ENCODE measurements at places on chromosomes 12 and 14.

- DNase-seq: no peak
Measured at GRCh38 chr12:18658829-18659228, 79.0 kb downstream of the PLCZ1 start.

DNA sequence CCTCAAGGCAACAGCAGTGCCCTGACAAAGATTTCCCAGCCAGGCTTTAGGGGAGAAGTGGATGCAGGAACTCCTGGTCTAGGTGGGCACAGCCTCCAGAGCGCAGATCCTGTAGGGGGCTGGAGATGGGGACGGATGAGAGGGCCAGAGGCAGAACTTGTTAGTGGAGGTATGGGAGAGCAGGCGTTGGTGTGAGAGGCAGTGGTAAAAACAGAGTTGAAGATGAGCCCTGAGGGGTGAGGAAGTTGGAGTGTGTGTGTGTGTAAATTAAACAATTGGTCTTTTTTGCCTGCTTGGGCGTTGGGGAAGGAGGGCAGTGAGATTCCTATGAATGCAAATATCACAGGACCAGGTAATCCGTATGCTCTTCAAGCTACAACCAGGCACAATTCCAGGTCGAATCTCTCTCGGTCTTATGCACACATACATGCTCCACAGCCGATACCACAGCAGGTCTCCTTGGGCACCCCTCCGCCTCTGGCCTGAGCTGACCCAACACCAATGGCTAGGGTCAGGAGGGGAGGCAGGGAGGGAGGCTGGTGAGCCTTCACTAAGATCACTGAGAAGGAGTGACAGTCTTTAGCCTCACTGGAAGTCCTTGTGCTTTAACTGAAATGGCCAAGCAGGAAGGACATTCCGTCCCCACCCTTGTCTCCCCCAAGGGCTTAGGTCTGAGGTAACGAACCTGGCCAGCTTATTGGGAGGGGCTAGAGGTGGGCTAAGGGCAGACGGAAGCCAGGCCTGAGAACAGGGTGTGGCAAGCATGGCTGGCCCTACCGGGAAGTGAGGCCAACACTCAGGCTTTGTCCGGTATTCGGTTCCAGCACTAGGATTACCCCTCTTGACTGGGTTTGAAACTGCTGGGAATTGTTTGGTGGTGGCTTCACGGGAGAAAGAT lies 1.5 kb upstream of the KRT7 start:
- DNase-seq: no peak

GRCh38 chr12:31214626-31215517 lies 111.1 kb downstream of the SINHCAF start:
- DNase-seq: no peak

DNA sequence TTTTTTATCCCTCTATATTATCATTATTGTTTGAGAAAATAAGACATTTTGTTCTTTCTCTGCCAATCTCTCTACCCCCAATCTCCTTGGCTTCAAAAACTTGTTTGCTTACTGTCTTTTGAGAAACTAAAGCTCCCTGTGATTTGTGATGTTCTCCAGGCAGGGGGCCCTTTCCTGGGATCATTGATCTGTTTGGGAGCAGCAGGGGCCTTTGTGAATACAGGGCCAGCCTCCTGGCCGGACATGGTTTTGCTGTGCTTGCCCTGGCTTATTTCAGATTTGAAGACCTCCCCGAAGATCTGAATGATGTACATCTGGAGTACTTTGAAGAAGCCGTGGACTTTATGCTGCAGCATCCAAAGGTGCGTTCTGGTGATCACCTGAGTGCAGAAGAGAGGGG lies 4.5 kb downstream of the ACOT6 start:
- no peak for DNase-seq

DNA sequence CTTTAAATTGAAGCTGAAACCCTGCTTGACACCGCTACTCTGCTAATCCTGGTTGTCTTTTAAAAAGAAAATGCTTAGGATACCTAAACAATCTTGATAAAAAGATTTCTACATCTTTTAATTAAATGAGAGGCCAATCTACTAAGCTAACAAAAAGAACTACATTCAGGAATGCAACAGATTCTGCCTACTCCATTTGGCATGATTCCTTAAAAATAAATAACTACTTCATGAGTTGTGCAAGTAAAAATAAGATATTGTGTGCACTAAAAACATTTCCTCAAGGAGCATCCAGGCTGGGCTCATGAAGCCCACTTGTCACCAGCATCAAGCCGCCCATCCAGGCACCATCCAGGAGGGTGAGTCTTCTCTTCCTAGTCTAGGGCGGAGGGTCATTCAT lies 197.5 kb downstream of the PAX9 start:
- no peak for DNase-seq

GRCh38 chr12:18751866-18752265 lies 13.9 kb downstream of the CAPZA3 start:
- DNase-seq: no peak

DNA sequence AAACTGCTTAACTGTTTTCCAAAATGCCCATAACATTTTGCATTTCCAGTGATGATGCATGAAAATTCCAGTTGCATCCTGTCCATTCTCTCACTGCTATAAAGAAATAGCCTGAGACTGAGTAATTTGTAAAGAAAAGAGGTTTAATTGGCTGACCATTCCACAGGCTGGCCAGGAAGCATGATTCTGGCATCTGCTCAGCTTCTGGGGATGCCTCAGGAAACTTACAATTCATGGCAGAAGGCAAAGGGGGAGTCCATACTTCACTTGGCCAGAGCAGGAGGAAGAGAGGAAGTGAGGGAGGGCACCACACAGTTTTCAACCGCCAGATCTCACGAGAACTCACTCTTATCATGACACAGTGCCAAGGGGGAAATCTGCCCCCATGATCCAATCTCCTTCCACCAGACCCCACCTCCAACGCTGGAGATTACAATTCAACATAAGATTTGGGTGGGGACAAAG lies 18.2 kb upstream of the CLEC2D start:
- no peak for DNase-seq

GRCh38 chr14:67768219-67768618 lies 48.2 kb downstream of the ZFYVE26 start:
- DNase-seq: no peak

- no peak for DNase-seq
Measured at GRCh38 chr12:109109746-109110350, 6.5 kb upstream of the ACACB start.

DNA sequence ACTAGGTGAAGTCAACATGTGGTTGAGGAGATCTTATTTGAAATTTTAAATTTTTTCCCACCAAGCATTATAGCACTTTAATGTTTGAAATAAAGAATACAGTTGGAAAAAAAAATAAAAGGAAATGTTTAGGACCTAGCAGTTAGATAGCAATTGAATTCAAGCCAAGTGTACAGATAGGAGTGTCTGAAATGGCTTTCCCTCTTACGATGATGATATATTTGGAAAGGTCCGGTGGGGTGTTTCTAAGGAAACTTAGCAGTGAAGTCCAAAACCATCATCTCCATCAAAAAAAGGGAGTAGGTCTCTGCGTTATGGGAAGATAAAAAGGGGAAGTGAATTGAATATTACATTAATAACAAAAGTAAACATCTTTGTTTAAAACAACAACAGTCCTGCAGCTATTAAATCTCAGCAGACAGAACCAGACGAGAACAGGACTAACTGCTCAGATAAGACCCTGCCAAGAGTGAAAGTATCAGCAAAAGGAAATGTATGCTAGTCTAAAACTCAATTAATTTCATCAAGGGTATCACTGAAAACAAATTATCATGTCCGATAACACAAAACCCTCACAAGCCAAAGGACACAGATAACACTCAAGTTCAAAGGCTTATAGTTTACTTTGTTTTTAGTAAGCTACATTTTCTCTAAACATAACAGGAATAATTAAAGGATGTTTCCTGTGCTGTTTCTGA lies 242.0 kb downstream of the BMP4 start:
- no peak for DNase-seq

- DNase-seq: no peak
Measured at GRCh38 chr12:101885912-101886561, 8.7 kb downstream of the DRAM1 start.

DNA sequence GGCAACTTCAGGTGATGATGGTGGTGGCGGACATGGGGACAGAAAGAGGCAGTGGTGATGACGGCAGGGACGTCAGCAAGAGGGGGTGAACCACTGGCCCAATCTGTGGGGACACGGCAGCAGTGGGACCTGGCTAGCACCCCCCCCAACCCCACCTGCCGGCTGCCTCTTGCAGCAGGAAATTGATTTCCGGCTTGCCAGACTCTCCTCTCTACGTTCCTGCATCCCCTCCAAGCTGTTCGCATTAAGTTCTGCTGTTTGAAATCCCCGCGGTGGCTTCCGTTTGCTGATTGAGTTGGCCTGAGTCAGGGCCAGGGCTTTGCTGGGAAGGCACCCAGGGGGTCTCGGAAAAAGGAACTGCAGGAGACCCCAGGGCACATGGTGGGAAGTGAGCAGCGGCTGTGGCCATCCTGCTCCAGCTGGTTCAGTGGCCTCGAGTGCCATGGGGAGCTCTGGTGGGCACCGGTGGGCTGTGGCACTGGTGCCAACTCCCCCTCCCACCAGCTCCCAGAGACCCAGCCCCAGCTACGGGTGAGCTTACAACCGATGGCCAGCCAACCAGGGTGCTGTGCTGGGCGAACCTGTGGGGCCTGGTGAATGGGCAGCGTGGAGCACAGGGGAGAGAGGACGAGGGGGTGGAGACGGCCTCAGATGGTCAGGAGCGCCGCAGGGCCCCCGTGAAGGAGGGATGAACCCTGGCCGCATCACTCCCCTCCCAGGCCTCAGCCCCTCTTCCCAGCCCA lies 14.6 kb upstream of the NUDT14 start:
- no peak for DNase-seq

- DNase-seq: no peak
Measured at GRCh38 chr12:105231396-105231795, 4.6 kb downstream of the APPL2 start.

GRCh38 chr12:4866299-4866698 lies 43.4 kb upstream of the KCNA1 start:
- DNase-seq: no peak

DNA sequence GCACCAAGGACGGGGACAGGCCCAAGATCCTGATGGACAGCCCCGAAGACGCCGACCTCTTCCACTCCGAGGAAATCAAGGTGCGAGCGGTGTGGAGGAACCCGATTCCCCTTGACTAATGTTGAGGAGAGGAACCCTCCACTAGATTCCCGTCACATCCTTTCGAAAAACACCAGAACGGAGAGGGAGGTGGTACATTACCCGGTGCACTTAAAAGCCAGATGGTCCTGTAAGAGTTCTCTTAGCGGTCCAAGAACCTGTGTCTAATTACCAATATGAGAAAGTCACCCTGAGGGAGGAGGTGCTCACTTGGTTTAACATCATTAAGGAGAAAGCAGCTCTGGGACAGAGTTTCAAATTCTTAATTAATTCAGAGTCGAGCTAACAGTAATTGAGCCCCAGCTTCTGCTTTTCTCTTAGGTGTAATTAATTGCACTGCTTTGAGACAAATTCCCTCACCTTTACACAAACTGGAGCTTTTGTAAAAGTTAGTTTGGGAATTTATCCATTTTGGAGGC lies 450 bp downstream of the PRKAB1 start:
- no peak for DNase-seq
